Activated T-cell treated with anti-CD3 and anti-CD28 coated beads for 4 hours (primary cell): ENCODE measurements at places on chromosomes 3 and 15.

DNA sequence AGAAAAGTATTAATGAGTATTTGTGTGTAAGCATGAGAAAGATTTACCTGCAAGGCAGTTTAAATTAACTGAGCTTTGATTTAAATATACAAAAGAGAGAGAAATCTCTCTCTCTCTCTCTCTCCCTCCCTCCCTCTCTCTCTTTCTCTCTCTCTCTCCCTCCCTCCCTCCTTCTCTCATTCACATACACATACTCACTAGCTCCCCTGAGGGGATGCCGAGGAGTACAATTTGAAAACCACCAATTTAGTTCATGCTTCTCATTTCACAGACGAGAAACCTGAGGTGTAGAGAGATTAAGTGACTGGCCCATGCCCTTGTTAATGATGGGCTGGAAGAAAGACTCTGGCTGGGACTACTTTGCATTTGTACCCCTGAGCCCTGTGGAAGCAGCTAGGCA, 59.4 kb downstream of the MECOM start:
- DNase-seq: no peak

DNA sequence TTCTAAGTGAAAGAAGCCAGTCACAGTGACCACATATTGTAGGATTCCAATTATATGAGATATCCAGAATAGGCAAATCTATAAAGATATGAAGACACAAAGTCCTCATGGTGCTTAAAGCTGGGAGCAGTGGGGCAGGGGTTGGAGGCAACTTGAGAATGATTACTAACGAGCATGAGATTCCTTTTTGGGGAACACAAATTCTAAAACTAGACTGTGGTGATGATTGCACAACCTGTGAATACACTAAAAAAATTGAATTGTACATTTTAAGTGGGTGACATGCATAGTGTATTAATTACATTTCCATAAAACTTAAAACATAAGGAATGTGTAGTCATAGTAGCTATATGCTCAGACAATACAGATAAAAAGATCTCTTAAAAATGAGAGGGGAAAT, 103.2 kb downstream of the DPH6 start:
- DNase-seq: no peak

DNA sequence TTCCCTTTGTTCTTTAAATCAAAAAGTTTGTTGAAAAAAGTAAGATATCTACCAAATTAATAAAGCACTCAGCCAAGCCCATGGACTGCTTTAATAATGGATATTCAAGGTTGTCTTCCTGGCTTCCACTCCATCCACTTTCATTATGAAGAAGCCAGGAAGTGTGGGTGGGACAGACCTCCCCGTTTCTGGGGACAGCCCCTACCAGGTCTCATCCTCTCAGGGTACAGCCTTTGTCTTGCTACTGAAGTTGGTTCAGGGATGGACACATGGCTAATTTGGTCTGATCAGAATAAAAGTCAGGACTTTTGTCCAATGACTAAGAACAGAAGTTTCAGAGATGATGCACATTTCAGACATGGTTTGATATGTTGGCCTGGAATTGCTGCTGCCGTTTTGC, 32.6 kb downstream of the CCNB2 start:
- DNase-seq: no peak

GRCh38 chr3:178513546-178514380, 22.5 kb upstream of the KCNMB2 start:
- DNase-seq: no peak

DNA sequence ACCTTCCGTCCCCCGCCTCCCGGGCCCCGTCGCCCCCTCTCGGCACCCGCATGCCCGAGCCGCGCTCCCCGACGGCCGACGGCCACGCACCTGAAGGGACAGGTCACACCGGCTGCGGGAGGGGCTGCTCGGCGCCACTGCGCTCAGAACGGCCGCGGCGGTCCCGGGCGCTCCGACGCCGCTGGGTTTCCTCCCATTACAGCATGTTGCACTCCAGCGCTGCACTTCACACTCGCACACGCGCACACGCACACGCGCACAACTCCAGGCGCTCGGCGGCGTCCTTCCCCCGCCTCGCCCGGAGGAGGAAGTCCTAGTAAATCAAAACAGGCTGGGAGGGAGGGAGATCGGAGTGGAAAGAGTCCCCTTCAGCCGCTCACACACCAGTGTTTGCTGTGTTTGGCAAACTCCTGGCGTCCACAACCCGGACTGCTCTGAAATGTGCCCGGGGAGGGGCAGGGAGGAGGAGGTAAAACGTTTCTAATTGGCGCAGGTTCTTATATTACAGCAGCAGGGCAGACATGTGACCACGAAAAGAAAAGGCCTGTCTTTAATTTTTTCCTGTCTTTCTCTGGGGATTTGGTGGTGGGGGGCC, 76.7 kb upstream of the VGLL4 start:
- peak; percentile 17 for DNase-seq

DNA sequence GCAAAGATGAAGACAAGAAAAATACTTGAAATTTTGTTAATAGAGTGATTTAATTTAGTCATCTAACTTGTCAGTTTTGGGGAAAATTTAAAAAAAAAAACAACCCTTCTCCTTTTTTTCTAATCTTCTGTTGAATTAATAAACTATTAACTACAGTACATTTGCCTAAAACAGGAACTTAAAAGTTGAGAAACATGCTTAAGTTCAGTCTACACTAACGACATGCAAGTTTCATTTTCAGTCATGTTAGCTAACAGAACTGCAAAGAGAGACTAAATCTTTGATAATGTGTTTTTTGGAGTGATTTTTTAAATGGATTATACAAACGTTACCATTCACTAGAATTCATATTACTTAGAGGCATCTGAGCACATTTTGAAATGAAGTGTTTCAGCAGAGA, 71.9 kb upstream of the MBNL1 start:
- no peak for DNase-seq

GRCh38 chr3:115638991-115639390, 15.7 kb downstream of the GAP43 start:
- no peak for DNase-seq

DNA sequence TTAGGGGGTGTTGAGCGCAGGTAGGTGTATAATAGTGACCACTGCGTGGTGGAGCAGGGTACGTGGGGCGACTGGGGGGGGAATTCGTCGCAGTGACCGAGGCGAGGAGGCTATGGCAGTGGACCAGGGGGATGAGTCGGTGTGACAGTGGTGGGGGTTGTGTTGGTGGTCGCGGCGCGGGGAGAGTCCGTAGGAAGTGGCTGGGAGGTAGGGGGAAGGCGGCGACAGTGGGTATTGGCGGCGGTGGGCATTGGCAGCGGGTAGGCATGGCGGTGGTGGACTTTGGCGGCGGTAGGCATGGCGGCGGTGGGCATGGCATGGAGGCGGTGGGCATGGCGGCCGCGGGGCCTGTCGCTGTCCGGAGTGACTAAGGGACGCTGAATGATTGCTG, 739 bp downstream of the SNRPN start:
- no peak for DNase-seq

DNA sequence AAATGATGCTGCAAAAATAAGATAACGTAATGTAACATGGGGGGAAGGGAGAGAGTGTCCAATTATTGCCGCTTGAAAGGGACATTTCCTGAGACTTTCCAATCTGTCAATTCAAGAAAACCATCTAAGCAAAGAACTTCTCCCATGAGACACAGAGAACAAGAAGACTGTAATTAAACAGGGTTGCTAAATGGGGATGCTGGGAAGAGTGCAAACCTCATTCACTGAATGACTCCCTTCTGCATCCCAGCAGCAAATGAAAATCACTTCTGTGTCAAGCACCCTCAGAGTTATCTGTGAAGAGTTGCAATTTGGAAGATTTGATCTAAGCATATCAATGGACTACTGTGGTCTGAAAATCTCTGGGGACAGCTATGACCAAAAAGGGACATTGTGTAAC, 3.6 kb downstream of the RFT1 start:
- no peak for DNase-seq

- DNase-seq: no peak
Measured at GRCh38 chr15:98863983-98864382, 143.6 kb downstream of the PGPEP1L start.

- no peak for DNase-seq
Measured at GRCh38 chr3:150771600-150771999, 8.6 kb upstream of the SIAH2 start.

GRCh38 chr15:64464276-64465005, 4.1 kb downstream of the ZNF609 start:
- DNase-seq: no peak

GRCh38 chr15:100595964-100596363, 6.0 kb downstream of the LINS1 start:
- no peak for DNase-seq

DNA sequence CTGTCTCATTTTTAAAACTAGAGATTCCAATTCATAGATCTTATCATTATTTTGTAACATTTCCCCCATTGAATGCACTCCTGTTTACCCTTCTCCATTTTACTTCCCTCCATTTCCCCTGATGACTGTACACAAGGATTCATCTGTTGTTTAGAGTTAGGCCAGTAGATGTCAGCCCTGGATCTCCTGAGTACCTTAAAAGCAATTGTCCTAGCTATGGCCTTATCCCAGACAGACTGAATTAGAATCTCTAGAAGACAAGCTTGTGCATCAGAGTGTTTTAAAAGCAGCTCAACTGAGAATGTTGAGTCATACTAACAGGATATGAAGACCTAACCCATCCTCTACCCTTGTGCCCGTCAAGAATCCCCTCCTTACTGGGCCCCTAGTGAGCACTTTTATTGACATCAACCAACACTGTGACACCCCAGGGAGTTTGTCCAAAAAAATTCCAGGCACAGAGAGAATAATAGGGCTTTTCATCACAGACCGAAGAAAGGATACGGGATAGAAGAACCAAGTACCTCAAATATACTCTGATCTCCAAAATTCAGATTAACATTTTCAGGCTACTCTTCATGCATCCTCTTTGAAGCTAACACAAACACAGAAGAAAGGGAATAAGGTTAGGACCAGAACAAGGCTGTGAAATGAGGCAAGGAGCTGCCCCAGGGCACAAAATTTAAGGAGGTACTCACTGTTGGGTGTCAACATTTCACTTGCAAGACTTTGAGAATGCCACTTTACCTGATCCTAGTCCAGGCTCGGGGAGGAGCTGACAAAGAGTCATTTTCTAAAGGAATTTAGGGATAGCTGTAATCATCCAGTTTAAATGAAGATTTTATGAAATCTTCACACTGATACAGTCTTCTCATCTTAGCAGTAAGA, 17.1 kb downstream of the ZBED2 start:
- DNase-seq: no peak

- DNase-seq: peak; percentile 54
Measured at GRCh38 chr15:68553994-68554720, 24.6 kb upstream of the CORO2B start.

GRCh38 chr3:87898971-87899370, 159.8 kb downstream of the CGGBP1 start:
- no peak for DNase-seq

GRCh38 chr15:25810631-25811091, 52.5 kb downstream of the ATP10A start:
- DNase-seq: no peak

DNA sequence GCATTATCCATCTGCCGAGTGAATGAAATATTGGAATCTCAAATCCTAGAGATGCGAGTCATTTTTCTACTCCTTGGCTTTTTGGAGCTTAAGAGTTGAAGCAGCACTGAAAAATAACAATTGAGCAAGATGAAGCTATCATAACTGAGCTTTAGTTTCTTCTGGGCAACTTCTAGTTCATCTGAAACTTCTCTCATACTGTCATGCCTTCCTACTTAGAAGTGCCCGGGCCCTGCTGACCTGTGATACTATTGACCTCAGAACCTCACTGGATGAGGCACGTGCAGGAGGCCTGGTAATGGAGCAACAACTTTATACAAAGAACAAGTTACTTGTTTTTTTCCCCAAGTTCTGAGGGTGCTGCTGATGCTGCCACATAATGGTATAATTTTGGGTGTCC, 48.5 kb upstream of the P3H2 start:
- no peak for DNase-seq

DNA sequence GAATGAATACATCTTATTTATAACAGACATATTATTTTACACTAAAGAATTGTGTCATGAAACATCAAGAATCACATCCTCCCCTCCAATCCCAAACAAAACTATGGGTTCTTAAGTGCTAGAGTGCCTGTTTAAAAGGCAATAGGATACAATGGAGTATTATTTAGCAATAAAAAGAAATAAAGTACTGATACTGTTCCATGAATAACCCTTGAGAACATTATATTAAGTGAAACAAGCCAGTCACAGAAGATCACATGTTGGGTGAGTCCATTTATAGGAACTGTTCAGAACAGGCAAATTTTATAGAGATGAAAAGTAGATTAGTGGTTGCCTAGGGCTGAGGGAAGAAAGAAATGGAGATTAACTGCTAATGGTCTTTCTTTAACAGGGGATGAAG, 86.5 kb downstream of the ANKRD28 start:
- no peak for DNase-seq

GRCh38 chr3:73315706-73316105, 254.2 kb downstream of the EBLN2 start:
- no peak for DNase-seq

DNA sequence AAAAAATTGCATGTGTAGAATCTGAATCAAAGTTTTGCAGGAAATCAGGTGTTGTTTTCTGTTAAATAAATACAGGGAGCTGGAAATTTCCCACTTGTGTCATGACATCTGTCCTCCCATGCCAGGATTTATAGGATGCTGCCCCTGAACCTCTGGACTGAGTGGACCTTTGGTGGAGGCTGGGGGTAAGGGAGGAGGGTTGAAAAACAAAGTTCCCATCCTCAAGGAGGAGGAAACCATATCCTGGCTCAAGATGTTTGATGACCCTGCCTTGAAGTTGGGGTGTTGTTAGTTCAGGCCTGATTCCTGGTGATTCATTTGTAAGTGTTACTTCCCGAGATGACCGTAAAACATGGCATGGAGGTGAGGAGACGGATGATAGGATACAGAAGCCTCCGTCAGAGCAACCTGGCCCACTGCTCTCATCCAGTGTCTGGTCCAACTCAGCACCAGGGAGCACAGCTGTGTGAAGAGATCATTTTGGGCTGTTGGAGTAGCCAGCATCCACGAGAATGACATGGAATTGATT, 223.6 kb downstream of the CACNA2D3 start:
- DNase-seq: no peak

DNA sequence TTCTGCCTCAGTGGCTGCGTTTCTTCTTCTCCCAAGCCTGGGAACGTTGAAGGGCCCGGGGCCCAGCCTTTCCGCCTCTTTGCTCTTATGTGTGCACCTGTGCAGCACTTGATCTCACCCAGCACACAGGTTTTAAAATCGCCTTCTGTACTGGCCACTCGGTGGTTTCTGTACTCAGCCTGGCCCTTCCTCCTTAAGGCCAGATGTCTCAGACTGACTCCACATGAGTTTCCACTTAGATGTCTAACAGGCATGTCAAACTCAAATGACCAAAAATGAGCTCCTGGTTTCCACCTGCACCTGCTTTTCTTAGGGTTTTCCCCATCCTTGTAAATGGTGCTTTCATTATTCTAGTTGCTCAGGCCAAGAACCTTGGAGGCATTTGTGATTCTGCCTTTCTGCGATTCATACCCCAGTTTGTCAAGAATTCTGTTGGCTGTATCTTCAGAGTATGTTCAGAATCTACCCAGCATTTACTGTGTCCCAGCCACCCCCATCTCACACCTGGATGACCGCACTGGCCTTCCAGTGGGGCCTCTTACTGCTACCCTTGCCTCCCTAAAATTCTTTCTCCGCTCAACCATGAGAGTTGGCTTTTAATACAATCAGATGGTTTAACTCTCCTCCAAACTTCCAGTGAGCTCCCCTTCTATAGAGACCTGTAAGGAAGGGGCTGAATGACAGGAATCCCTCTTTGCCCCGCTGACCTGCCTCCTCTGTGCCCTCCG, 2.2 kb upstream of the TRAK1 start:
- no peak for DNase-seq

- DNase-seq: no peak
Measured at GRCh38 chr15:28986108-28986507, 100.3 kb downstream of the APBA2 start.
